Stimulated activated CD8-positive, alpha-beta memory T cell treated with anti-CD3 and anti-CD28 coated beads, Interleukin-15, amount 100 ng/mL, for 1 hour (primary cell): ENCODE measurements at places on chromosomes 2 and 18.

- DNase-seq, result no peak
Measured at GRCh38 chr2:23283653-23284052, 101.3 kb upstream of the KLHL29 start.

- no peak for DNase-seq
Measured at GRCh38 chr2:144519934-144520731, at the start of gene ZEB2. Gene ZEB2, minus strand, starts transcription at chr2:144520119. Its CDS starts 2,769 bp downstream, at chr2:144517350.

- no peak for DNase-seq
Measured at GRCh38 chr2:26562811-26563645, 78.1 kb downstream of the CIB4 start.

DNA sequence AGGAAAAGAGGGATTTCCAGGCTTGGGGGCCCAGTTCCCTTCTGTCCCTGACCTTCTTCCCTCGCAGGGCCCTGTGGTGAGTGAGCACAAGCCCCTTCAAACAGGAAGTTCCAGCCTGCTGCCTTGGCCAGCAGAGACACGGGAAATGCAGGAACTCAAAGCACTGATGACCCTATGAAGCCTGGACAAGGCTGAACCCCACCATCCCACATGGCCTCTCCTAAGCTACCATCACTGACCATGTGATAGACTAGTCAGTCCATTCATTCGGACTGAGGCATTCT is 196.4 kb downstream of the TNS1 start:
- no peak for DNase-seq

- DNase-seq, result no peak
Measured at GRCh38 chr2:222577341-222577740, 78.6 kb downstream of the FARSB start.

DNA sequence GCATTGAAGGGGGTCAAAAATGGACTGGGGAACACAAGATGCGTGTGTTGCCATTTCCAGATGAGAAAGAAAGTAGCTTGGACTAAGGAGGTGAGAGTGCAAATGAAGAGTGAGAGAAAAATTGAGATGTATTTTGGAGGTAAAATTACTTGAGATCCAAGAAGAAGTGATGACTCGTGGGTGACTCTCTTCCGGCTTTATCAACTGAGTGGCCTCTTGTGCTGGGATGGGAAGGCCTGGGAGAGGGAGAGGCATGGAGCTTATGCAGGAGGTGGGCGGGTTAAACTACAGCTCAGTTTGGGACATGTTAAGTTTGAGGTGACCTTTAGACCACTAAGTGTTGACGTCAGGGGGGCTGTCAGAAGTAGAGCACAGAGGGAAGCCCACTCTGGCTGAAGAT is 34.9 kb downstream of the SULT1C2 start:
- no peak for DNase-seq

GRCh38 chr2:8022908-8023640 is 658.8 kb upstream of the ID2 start:
- no peak for DNase-seq

DNA sequence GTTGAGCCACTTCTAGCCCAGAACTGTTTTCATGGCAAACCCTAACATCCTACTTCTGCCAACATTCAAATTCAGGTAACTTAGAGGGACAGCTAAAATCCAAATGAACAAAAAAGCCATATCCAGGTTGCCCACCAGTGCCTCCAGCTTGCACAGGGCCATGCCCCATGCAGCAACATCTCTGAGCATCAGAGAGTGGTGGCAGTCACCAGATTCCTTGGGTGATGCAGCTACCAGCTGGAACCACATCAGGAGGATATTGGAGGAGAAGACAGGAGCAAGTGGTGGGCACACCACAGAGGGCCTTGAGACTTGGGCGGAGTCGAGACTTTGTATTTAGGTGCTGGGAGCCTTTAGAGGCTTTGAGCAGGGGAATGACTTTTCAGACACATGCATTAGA is 50.5 kb downstream of the SDC1 start:
- DNase-seq, result no peak

- DNase-seq, result no peak
Measured at GRCh38 chr2:165655661-165656060, 138.4 kb downstream of the GALNT3 start.

- DNase-seq, result no peak
Measured at GRCh38 chr18:44051026-44051425, 629.7 kb upstream of the SETBP1 start.

DNA sequence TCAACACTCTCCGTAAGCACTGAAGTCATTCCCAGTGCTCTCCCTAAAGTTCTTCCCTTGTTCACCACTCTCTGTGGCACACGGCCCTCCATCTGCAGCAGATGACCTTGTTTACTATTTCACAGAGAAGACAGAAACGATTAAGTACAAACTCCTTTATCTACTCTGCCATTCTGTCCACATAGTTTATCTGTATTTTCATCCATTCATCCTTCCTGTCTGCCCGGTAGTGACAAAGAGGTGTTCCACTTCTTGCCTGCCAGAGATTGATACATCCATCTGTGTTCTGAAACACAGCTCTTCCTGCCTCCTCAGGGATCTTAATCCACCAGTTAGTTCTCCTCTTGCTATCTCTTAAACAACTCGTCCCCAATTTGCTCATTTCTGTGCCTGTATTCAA is 77.9 kb upstream of the CD226 start:
- DNase-seq, result no peak

DNA sequence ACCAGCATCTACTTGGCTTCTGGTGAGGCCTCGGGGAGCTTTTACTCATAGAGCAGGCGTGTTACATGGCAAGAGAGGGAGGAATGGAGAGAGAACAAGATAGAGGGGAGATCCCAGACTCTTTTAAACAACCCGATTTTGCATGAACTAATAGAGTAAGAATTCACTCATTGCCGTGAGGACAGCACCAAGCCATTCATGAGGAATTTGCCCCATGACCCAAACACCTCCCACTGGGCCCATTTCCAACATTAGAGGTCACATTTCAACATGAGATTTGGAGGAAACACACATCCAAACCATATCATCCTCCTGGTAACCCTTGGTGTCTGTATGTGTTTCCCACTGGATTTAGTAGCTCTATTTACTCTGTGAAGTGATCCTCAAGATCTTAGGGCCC is 249.9 kb upstream of the SP5 start:
- DNase-seq, result no peak

DNA sequence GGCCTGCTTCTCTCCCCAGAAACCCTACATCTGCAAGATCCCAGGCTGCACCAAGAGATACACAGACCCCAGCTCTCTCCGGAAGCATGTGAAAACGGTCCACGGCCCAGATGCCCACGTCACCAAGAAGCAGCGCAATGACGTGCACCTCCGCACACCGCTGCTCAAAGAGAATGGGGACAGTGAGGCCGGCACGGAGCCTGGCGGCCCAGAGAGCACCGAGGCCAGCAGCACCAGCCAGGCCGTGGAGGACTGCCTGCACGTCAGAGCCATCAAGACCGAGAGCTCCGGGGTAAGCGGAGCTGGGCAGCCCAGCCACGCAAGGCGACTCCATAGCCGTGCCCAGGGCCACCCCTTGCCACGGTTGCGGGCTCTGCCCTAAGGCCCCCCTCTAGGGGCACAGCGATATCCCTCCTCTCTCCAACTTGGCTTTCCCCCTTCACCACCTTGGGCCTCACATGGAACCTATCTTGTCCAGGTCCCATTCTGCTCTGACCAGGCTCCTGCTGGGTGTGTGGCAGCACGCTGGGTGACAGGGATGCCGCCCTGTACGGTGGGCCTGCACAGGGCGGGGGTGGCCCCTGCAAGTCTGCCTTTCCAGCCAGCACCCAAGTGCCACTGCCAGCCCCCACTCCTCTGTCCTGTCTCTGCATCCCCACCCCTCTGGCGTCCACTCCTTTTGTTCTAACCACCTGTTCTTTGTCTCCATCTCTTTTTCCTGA is 248.9 kb downstream of the GLI2 start:
- no peak for DNase-seq

- DNase-seq, result no peak
Measured at GRCh38 chr18:25563346-25563745, 211.4 kb upstream of the ZNF521 start.

DNA sequence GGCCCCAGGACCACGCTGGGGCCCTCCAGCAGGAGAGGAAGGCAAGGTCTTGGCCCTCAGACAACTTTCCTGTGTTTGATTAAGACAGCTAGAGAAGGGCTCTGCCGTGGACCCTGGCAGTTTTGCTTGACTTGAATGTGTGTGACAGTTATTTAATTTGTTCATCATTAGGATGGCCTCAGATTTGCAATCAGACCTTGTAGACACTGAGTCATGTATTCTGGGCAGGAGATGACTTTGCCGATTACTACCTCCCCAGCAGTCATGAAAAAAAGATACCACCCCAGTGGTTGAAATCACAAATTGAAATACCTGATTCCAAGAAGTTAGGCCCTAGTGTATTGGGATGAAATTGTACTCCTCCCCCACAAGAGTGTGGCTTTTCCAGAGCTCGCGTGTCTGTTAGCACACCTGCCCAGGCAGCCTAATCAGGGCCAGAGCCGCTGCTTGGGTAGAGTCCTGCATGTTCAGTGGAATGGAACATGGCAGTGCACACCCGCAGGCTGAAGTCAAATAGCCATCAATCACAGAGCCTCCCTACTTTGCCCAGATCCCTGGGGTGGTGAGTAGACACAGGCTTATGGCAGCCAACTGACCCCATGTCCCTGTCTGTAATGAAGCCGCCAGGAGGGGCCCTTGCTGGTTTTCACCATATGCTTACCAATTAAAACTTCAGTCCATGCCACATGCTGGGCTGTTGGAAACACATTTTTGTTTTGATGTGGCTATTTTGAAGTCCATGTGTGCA is 122.5 kb downstream of the TPGS2 start:
- DNase-seq, result no peak

- no peak for DNase-seq
Measured at GRCh38 chr2:207150284-207150683, 15.5 kb downstream of the KLF7 start.

- no peak for DNase-seq
Measured at GRCh38 chr2:113672326-113672932, 45.4 kb downstream of the RABL2A start.

- DNase-seq, result no peak
Measured at GRCh38 chr2:201342923-201343322, 14.2 kb downstream of the FLACC1 start.

GRCh38 chr2:16225545-16225944 is 285.2 kb downstream of the MYCN start:
- no peak for DNase-seq

DNA sequence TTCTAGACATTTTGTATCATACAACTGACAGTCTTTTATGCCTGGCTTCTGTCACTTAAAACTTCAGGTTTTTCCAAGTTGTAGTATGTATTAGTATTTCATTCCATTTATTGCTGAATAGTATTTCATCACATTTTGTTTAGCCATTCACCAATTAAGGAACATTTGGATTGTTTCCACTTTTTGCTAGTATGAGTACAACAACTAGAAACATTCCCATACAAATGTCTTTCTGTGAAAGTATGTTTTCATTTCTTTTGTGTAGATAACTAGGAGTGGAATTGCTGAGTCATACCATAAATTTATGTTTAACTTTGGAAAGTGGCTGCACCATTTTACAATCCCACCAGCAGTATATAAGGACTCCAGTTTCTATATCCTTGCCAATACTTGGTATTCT is 135.9 kb downstream of the ATAD2B start:
- DNase-seq, result no peak

GRCh38 chr2:23824777-23825212 is 102.1 kb downstream of the ATAD2B start:
- no peak for DNase-seq

DNA sequence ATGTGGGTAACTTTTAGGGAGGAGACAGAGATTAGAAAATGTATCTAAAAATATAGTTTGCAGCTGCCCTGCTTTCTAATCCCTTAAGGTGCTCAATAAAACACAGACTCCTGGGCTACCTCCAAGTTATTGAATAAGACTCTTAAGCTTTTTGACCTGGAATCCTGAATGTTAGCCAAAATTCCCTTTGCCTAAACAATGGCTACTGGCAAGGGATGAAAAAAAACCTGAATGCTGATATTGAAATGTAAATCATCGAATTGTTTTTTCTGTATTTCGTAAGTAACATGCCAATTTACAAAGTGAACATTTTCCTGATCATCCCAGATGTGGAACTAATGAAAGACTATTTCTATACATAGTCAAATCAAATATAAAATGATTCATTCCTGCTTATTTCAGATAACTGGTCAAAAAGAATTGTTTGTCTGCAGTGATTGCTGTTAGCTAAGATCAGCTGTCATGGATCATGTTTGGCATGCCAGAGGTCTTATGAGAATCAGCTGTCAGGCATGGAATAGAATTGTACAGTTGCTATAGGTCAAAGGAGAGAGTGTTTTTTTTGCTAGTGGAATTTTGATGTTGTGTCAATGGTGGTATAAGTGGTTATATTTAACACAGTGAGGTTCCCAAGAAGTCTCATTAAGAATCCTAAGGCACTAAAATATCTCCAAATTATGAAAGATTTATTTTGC is 363.6 kb upstream of the CWC22 start:
- DNase-seq, result no peak

- no peak for DNase-seq
Measured at GRCh38 chr2:65220432-65221131, 7.0 kb upstream of the ACTR2 start.

DNA sequence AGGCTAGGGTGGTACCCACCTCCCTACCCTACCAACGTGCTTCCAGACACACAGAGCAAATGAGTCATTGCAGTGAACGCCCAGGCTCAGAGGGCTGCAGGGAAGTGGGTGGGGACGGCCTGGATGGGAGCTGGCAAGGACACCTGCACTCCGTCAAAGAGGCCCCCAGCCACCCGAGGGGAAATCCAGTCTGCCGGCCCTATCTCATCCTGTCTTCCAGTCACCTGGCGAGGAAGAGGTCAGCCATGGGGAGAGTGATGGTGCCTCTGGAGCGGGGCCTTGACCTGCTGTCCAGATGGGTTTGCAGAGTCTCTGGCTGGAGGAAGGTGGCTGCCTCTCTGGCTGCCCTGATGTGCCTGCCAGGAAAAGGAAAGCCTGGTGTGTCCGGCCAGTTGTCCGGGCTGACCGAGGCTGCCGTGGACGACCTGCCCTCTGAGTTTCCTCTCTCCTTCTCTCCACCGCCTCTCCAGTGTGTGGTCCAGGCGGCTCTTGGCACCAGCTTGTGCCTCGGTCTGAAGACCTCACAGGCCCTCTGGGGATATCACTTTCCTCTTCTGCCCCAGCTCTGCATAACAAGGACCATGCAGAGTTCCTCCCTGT is 209.7 kb upstream of the COPS8 start:
- no peak for DNase-seq

- no peak for DNase-seq
Measured at GRCh38 chr18:9771977-9772660, 64.0 kb downstream of the RAB31 start.

- DNase-seq, result no peak
Measured at GRCh38 chr18:54165450-54165849, 59.0 kb downstream of the MBD2 start.

- DNase-seq, result no peak
Measured at GRCh38 chr2:230947908-230948365, 22.9 kb upstream of the GPR55 start.

- no peak for DNase-seq
Measured at GRCh38 chr2:68388358-68388757, 23.3 kb downstream of the PLEK start.
